ENCODE measurements at places on chromosomes 5 and 9.

DNA sequence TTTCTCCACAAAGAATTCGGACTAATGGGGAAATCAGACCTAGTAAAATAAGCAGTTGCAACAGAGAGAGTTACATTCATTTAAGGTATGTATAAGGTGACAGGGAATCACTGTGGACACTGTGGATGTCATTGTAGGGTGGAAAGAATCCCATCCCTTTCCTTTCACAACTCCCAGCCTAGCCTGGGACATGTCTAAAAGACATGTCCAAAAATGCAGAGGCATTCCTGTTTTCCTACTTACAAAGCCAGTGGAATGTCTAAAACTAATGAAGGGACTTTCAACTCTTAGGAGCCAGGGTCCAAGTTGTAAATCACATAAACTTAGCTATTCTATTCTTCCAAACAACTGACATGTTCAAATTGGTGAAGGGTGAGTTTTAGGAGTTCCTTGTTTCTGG is 511.0 kb downstream of the PRELID2 start:
- no peak for DNase-seq

DNA sequence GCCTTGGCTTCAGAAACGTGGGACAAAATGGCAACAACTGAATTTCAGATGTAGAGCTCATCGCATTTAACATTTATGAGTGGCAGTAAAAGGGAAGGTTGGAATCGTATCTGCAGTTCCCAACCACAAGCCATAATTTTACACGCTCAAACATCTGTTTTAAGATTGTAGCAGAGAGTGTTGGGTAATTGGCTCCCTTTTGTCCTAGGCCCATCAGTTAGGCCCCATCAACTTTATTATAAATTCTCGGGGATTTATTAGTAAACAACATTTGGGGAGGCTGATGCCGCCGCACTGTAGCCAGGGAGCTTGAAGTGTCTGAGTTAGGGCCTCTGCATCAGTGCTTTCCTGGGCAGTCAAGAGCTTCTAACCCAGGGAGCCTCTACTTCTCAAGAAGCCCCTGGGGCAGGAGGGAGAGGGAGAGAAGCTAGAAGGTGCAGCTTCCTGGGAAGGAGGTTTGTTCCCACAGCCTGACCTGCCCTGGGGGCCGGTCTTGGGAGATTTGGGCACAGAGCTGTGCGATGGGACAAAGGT is 66.2 kb downstream of the HSPA4 start:
- no peak for DNase-seq

DNA sequence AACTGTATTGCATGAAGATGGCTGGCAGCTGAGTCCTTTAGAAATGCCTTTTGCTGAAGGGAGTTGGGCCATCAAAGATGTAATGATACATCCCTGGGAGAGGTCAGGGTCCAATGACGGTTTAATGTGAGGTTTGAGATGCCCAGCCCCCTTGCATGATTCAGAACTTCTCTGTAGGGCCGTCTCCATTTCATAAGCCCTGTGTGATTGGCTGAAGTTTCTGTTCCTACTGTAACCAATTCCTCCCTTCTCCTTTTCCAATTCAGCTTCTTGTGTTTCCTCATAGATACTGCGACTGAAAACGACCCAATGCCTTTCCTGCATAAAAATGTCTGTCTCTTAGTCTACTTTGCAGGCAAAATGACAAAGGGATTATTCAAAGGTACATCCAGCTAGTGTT is 47.9 kb upstream of the ST8SIA4 start:
- DNase-seq = no peak

GRCh38 chr9:102642651-102643050 is 352.5 kb upstream of the CYLC2 start:
- no peak for DNase-seq

DNA sequence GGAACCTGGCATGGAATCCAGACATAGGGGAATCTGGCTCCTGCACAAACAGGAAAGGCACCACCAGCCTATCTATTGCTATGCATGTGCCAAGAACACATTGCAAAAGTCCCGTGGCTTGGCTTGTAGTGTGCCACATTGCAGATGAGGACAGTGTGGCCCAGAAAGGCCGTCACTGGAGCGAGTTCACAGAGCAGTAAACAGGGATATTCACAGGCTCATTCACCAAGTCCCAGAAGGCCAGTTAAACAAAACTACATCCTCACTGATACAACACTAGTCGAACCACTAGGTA is 39.6 kb upstream of the TRIM32 start:
- DNase-seq = no peak

Measured in CD4-positive, alpha-beta T cell treated with Interleukin-4 for 4 hours (primary cell).